G401 (cell line): ENCODE measurements at places on chromosomes 4 and X. TPM values are rescaled to one million over a fixed set of nuclear protein-coding genes. Genes with fewer than 3 reads are reported as not detected.

The GPRASP1 gene
- total RNA-seq = 0.43 and 0.44 TPM in 2 replicates

The SLC7A11 gene
- total RNA-seq = 1.9 and 3.8 TPM in 2 replicates

The IQSEC2 gene
- 16.0 and 18.4 TPM in 2 replicates for total RNA-seq

The TMPRSS11A gene
- not detected in 2 replicates for total RNA-seq

The CNGA1 gene
- not detected in 2 replicates for total RNA-seq

The MGST2 gene
- total RNA-seq = not detected in 2 replicates

The CCDC120 gene
- 0.12 and 0.98 TPM in 2 replicates for total RNA-seq

The CLDN2 gene
- total RNA-seq = not detected in 2 replicates
